ENCODE measurements at places on chromosomes 3 and 15.

GRCh38 chr3:186002884-186003472 lies 65.2 kb upstream of the TRA2B start:
- DNase-seq: no peak

GRCh38 chr3:142105991-142106390 lies 43.4 kb downstream of the TFDP2 start:
- DNase-seq: no peak

- no peak for DNase-seq
Observed at GRCh38 chr3:9071936-9072666, 108.8 kb upstream of the RAD18 start.

GRCh38 chr3:185998136-185998535 lies 60.3 kb upstream of the TRA2B start:
- no peak for DNase-seq
